ENCODE measurements at places on chromosomes 11 and 22.
A peak's percentile ranks its signal among the peaks of the same experiment; 100 is the strongest.

DNA sequence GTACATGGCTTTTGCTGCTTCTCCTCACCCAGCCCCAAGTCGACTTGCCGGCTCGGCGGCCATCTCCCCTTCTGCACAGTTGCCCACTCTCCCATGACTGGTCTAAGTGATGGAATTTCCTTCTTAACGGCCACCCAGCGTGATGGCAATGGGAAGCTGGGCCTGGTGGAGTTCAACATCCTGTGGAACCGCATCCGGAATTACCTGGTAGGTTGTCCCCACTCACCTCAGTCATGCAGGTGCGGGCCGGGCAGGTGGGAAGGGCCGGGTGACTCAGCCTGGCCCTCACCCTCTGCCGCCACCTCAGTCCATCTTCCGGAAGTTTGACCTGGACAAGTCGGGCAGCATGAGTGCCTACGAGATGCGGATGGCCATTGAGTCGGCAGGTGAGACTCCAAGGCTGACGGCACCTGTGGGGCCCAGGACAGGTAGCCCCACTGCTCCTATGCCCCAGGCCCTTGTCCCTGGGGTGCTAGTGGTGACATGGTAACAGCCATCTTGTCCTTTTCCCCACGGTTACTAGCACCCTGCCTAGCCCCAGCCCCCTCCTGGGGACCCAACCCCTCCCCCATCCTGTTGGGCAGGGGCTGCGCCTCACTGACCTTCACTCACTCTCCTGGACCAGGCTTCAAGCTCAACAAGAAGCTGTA lies 28.1 kb downstream of the CAPN1 start:
- no peak for DNase-seq

DNA sequence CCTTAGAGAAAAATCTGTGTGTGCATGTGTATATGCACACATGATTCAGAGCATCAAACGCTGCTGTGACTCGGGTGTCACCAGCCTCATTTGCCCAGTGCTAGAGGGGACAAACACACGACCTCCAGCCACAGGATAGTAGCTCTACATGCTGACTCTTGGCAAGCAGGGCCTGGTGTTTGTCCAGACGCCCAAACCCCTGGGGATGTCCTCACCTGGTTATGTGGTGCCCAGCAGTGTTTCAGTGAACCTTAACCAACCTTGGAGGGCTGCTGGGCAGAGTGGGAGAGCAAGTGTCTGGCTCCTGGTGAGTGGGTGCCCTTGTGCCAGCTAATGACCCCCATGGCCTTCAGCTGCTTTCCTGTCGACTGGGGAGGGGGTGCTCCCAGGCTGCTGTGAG lies 26.7 kb downstream of the IGLL1 start:
- no peak for DNase-seq

GRCh38 chr11:58575377-58576020 lies at the start of gene LPXN:
Gene LPXN, minus strand, starts transcription at chr11:58575856. Its CDS starts 84 bp downstream, at chr11:58575772.
- DNase-seq = peak; percentile 76

DNA sequence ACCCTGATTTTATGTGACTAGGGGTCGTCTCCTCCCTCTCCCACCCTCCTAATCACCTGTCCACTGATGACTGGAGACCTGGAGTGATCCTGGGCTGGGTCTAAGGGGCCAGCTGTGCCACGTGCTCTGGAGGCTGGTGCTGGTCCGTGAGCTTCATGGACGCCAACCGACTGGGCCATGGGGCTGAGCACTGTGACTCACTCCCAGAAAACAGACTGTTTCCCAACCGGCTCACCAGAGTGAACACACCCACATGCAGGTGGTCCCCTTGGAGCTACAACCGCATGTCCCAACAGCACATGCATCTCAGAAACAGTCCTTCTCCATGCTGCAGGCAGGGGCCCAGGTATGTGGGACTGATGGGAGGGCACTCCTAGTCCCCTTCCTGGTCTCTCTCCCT lies 14.0 kb upstream of the LMO1 start:
- DNase-seq = no peak

DNA sequence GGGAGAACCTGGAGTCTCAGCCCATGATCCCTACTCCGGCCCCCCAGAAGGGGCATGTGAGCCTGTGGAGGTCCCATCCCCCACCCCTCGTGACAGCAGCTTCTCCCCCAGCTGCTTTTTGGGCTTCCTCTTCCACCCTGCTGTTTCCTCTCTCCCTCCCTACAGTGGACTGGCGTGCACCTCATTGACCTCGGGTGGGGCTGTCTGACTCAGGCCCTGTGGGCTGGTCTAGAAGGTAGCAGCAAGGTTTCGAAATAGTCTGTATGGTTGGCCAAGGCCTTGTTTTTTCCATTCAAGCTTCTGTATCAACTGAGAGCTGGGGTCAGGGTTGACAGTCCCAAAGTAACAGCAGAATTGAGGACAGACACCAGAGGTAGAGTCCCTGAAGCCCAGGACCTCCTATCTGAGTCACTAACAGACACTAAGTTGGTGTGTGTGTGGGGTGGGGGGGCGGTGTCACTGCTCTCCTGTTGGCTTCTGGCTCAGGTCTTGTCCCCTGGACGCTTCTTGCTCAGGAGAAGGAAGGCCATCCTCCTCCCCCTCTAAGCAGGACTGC lies 7.7 kb downstream of the SLC37A2 start:
- DNase-seq = peak; percentile 100

- DNase-seq = no peak
Measured at GRCh38 chr11:129223701-129224149, 31.6 kb upstream of the ARHGAP32 start.

- DNase-seq = no peak
Measured at GRCh38 chr11:45926536-45927331, 4.3 kb downstream of the LARGE2 start.

GRCh38 chr11:34510673-34511072 lies 2.9 kb downstream of the ELF5 start:
- no peak for DNase-seq

GRCh38 chr11:128548649-128549255 lies 38.6 kb downstream of the ETS1 start:
- DNase-seq = peak; percentile 61

DNA sequence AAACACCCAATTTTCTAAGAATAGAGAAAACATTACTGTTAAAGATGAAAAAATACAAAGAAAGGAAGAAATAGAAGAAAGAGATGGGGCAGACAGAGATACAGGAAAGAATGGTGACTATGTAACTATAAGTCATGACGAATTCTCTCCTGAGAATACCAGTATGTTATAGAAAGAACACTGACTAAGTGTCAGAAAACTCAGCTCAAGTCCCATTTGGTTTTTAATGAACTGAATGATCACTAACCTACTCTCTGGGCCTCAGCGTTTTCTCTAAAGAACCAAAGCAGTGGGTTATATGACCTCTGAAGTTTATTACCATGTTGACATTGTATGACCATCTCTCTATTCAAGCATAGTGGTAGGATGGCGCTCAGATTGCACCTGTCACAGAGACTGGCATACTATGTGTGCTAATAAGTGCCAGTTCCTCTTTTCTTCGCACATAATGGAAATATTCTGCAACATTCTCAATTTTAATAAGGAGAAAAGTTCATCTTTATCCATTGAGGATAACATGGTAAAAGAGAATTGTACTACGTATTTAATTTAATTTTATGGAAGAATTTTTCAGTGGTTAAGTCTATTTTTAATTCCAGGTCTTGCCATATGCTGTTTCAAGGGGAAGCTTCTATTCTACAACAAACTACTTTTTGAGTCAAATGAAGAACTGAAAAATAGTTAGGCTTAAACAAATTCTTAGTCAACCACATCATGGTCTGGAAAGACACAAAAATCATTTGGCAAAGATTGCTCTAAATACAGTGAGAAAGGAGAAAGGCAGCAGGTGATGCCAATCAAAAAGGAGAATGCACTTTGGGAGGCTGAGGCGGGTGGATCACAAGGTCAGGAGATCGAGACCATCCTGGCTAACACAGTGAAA lies 25.0 kb upstream of the EED start:
- no peak for DNase-seq

DNA sequence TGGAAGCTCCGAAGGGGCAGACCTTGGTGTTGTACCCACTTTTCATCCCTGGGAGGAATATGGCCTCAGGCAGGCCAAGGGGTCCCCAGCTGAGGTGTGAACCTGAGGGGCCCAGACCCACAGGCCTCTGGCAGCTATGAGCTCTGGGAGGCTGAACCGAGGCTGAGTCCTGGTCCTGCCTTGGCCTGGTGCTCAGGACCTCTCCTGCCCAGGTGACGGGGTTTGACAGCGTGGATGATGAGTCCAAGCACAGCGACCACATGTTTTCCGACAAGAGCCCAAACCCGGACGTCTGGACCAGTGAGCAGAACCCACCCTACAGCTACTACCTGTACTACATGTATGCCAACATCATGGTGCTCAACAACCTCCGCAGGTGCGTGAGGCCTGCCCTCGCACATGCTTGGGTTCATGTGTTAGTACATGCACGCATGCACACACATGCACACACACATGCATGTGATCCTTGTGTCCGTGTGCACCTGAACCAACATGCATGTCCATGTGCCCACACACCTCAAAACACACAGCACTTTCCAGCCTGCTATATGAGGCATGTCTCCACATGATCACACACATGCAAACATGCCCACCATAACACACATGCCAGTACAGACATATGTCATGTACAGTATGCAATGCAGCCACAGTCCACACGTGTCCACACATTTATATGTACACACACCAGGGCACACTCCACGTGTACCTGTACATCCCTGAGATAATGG lies 40.9 kb downstream of the RNF141 start:
- no peak for DNase-seq

- DNase-seq = no peak
Measured at GRCh38 chr11:299081-299891, at the start of gene IFITM5. Gene IFITM5, minus strand, starts transcription at chr11:299526. Its CDS starts 36 bp downstream, at chr11:299490.

Measured in GF-D8 (cell line).